ENCODE measurements at places on chromosomes 11 and 22.

DNA sequence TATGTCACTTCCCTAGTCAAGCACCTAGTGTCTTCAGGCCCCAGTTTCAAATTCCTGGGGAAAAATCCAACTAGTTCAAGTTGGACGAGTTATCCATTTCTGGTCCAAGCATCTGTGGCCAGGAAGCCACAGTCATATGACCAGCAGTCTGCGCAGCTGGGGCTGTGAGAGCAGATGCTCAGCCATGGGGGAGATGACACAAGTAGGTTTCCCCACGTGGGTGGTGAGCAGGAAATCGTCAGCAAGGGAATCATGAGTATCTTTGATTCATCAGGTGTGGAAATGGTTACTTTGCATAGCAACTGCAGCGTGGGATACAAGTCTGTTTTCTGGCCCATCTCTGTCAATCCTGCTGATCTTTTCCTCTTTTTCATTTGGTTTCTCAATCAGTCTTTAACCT, 185.3 kb downstream of the C11orf91 start:
- DNase-seq: no peak

DNA sequence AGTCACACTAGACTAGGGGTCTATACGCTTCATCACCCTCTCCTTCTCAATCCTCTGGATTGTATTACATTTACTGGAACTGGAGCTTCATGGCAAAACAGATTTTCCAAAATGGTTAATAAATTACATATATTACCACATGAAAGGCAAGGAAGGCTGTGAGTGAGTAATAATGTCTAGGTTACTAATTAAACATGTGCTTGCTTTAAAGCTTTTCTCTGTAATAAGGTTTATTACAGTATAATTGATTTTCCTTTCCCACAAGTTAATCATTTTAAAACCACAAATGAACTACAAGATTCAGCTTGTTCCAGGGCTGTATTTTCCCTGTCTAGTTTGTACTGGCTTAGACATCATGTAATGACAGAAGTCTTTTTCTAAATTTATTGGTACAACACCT, 25.6 kb downstream of the MMP13 start:
- DNase-seq: no peak

DNA sequence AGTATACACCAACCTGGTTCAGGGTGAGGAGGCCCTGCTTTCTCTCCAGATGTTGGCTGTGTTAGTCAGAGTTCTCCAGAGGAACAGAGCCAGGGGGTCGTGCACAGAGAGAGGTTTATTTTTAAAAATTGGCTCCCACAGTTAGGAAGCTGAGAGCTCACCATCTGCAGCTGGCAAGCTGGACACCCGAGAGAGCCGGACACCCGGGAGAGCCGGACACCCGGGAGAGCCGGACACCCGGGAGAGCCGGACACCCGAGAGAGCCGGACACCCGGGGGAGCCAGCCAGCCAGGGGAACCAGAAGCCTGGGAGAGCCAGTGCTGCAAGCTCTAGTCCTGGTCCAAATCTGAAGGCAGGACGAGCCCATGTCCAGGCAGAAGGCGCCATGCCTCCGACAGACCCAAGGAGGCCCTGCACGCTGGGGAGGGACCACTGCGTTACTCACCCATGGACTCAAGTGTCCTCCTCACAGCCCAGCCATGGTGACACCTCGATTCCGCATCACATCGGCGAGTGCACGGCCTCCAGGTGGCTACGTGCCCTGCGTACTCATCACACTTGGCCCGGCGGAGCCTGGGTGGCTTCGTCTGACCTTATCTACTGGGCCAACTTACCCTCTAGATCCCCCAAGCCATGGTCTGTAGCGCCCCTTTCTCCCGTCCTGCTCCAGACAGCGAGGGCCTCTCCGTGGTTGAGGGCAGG, 99.0 kb downstream of the BRD1 start:
- no peak for DNase-seq

GRCh38 chr11:26297189-26297975, 34.5 kb upstream of the ANO3 start:
- no peak for DNase-seq

DNA sequence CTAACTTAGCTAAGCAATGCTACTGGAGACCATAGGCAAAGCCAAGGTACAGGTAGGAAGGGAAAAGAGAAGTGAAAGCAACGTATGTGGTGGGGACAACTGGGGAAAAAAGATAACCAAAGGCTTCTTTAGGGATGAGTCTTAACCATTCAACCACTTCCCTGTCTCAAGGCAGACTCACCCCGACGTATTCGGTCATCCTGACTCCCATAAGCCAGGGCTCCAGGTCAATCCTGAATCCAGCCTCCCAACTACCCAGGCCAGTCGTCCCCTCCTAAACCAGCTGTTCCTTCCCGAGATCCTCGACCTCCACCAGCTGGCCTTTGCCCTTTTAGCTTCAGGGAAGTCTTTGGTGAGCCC, 330 bp downstream of the ACP2 start:
- DNase-seq: no peak

DNA sequence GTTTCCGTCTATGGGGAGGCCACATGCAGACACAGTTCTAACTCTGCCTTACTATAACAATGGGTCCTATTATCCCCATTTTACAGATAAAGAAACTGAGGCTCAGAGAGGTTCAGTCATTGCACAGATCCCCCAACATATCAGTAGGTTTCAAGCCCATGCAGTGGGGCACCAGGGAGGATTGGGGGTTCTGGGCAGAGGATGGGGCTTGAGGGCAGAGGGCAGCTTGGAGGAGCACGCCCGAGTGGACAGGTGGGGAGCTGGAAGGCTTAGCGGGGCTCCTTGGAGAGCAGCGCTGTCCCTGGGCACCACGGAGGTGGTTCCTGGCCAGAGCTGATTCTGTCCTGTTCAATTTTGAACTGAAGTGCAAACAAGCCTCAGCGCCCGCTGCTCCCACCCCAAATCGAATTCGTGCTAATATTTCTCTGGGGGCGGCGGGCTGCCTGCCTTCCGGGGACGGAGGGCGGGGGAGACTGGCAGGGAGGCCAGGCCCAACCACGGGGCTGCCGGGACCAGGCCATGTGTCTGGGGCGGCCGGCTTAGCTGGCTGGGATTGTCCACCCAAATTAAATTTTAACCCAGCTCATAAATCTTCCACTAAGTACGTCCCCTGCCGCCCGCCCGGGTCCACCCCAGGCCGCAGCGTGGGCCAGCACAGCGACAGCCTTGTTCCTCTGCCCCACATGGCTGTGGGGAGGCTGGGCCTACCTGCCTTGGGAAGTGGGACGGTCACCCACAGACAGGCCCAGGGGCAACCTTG, 49.4 kb downstream of the FLRT1 start:
- DNase-seq: peak; percentile 54

- peak; percentile 88 for DNase-seq
These were observed 340.2 kb downstream of the TBC1D22A start for GRCh38 chr22:47102648-47103047.

DNA sequence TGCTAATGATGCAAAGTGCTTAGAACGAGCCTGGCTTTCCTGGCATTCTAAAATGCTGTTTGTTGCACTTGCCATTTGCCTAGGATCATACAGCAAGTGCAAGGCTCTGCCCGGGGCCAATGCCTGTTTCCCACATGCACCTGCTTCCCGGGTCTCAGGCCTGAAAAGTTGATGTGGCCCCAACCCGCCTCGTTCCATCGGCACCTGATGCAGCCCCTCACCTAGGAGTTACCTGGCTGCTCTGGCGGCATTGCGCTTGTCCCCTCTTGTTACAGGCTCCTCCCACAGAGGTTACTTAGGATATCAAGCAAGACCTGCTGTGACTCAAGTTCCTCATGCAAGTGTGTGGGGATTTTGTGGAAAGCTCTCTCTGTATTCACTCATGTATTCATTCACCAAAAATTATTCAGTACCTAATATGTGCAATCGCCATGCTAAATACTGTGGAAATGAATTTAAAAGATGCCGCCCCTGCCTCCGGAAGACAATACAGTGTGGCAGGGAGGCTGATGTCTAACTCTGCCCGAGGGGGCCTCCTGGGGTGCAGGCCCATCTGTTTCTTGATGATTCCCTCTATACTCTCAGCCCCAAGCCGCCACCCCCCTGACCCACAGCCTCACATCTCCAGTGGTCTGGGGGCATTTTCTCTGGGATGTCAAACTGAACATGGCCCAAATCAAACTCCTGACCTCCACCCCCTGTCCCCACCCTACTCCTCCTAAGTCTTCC, 184.5 kb downstream of the EFCAB6 start:
- DNase-seq: no peak

DNA sequence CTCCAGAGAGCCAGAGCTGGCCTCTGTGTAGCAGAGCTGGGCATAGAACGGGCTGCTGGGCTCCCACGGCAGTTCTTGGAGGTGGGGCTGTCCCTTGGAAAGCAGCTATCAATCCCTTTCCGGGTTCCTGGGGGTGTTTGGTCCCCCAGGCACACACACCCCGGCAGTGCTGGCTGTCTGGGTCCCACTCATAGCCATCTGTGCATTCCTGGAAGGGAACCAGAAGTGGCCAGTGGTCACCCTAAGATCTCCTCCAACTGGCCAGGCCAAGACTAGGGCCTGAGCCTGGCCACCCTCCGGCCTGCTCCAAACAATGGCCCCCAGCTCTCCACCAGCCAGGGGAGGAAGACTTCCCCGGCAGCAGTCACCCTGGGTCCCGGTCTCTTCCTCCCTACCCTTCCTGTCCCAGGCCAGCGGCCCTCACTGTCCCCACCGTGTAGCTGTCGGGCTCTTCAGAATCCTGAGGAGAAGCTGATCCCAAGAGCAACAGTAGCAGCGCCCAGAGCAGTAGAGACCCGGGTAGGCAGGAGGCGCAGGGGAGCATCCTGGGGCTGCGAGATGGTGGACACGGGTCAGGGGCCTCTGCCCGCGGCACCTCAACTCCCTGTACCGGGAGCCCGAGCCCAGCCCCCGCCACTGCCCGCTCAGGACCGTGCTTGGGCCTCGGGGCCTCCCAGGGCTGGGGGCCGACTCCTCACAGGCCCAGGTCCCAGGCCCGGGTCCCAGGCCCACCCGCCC, 620 bp downstream of the EFEMP2 start:
- DNase-seq: no peak

DNA sequence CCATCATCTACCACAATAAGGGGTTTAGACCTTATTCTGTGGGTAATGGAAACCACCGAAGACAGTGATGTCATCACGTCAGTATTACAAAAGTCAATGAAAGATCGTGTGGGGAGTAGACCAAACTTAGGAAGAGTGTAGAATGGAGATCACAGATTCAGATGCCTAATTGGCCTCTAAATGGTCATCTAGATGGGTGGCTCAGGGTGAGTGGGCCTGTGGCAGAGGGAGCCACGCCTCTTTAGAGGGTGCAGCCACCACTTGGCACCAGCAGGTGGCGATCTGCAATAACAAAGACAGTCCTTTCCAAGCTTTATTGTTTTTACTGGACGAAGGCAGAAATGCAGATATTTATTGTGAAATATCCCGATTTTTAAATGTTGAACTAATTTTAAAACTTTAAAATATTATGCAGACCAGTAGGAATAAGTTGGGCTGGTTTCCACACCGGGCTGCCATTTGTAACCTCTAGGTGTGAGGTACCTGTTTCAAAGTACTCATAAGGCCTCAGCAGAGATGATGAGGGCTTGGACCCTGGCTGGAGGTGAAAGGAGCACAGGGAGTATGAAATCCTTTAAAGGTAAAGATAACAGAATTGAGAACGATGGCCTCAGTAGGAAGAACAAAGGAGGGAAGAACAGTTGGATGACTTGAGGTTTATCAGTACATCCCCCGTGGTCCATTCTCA, 222.0 kb downstream of the DBX1 start:
- DNase-seq: peak; percentile 62

- no peak for DNase-seq
These were observed 1.1 kb downstream of the ST13 start for GRCh38 chr22:40855071-40855978.

DNA sequence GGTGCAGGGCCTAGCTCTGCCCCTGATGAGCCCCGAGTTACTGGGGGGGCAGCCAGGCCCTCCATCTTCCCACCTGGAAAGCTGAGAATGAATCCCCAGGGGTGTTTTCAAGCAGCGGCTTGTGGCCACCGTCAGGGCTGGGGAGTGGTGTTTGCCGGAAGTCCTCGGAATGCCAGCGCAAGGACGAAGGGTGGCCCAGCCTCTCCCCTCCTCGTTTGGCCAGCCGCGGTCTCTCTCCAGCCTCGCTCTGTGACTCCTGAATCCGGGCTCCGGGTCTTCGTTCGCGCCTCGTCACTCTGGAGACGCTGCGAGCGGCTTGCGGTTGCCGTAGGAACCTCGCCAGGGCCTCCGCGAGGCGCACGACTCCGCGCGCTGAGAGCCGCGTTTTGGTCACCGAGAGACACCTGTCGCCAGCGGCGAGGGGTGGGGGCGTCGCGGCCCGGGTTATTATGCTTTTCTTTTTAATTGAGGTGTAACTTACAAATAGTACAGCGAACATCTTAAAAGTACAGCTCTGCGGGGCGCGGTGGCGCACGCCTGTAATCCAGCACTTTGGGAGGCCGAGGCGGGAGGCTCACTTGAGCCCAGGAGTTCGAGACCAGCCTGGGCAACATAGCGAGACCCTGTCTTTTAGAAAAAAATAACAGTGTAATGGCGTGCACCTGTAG, 6.3 kb upstream of the KDELR3 start:
- peak; percentile 92 for DNase-seq

DNA sequence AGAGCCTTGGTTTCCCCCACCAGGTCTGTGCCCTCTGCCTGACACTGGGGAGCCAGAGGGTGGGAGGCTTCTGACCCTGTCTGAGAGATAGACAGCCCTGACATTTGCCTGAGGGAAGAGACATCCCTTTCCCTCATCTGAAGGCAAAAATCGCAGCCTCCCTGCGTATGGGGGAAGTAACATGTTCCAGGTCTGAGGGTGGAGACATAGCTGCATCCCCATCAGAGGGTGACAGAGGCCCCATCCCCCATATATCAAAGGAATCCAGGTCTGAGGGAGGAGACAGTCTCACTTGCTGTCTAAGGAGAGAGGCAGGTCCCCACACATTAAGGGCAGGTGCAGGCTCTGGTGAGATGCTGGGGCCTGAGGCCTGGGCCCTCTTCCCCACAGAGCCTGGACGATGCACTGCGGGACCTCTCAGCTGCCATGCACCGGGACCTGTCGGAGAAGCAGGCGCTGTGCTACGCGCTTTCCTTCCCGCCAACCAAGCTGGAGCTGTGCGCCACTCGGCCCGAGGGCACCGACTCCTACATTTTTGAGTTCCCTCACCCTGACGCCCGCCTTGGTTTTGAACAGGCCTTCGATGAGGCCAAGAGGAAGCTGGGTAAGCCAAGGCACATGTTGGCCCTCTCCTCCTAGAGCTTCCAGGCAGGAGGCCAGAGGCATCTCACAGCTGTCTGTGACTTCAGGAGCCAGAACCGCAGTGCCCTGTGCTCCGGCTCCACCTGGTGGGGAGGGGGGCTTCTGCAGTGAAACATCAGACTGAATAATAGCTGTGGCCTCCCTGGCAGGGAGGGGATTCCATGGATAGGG, 16.1 kb upstream of the RELT start:
- peak; percentile 74 for DNase-seq
